ENCODE measurements at places on chromosomes 7 and 10.

GRCh38 chr7:114426824-114427223 lies 12.2 kb downstream of the FOXP2 start:
- no peak for DNase-seq

GRCh38 chr7:39554583-39555165 lies 11.5 kb upstream of the YAE1 start:
- no peak for DNase-seq

DNA sequence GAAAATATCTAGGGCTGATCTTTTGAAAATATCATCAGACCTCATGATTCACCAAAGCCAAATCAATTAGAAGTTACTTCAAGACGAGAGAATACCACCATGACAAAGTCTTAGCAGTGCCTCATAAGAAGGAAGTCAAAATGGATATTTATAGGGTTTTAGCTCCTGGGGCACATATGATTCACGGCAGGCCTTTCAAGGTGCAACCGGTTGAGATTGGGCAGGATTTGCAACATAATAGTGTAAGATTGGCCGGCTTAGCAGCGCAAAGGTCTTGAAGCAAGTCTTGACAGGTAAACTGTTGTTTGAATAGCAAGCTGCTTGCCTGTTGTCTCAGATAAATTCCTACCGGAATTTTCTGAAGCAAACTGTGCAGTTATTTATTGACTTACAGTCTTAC lies 17.5 kb downstream of the ADRB1 start:
- no peak for DNase-seq

GRCh38 chr7:105800849-105801534 lies 75.4 kb downstream of the ATXN7L1 start:
- DNase-seq: no peak

DNA sequence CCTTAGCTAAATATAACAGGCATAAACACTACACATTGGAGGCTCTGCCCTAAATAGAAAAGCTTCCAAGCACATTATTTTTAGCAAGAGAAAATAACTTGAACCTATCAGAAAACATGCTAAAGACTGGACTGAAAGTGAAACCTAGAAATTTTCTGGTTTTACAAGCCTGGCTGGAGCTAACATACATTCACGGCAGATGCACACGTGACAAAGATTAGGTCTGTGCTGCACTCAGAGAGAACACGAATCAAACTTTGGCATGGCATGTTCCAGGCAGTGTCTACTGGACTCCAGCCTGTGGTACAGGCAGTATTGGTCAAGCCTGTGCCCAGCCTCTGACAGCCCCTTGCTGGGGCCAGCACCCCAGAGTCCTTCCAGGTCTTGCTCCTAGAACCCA lies 94.1 kb upstream of the PCBD1 start:
- no peak for DNase-seq

- DNase-seq: no peak
Measured at GRCh38 chr7:28280516-28280915, 99.9 kb upstream of the JAZF1 start.

DNA sequence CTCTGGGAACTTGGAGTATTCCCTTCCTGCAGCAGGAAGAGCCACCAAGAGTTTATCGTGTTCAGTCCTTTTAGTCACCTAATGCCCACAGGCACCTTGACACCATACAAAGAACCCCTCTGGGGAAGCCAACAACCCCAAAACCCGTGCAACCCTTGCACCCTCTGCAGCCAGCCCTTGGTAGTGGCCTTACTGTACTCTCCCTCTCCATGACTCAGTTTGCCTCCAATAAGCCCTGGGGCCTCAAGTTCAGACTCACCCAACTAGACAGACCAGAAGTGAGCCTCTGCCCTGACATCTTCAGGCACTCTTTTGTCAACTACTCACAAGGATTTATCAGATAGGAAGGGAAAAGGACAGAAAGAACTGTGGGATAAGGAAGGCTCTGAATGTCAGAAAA lies 30.9 kb downstream of the KCNMA1 start:
- no peak for DNase-seq

DNA sequence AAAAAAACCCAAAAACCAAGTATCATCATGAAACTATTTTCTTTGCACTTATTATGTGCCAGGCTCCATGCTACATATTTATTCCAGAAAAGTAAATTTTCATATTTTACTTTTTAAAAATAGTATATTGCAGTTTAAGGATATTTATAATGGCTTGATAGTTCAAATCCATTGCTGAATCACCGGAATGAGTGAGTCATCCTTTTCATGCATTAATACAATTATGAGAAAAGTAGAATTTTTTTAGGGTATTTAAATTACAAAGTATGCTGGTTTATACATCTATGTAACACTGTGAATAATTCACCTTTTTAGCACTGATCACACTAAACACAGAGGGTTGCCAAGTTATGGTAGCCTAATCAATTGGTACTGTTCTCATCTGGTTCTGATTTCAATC lies 54.3 kb downstream of the SLC16A9 start:
- DNase-seq: no peak

DNA sequence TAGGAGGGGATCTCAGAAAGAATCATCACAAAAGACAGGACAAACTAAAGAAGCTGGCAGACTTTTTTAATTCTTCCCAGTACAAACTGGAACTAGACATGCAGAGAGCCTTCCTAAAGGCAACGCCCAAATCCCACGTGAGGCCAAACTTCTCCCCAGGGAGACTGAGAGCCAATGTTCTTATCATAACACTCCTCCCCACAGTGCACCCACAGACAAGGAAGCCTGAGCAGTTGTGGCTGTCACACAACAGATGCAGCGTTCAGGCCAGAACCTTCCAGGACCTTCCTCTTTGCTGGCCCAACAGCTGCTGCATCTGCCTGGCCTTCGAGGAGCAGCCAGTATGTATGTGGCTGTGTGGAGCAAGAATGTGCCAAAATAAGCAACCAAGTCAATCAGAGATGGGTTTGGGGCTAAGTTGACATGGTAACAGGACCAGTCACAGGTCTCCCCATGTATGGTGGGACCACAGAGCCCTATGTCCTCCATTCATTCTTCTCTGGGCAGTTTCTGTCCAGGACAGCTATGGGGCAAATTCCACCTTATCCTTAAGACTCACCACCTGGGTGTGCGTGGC lies 34.9 kb downstream of the SRPK2 start:
- DNase-seq: no peak

DNA sequence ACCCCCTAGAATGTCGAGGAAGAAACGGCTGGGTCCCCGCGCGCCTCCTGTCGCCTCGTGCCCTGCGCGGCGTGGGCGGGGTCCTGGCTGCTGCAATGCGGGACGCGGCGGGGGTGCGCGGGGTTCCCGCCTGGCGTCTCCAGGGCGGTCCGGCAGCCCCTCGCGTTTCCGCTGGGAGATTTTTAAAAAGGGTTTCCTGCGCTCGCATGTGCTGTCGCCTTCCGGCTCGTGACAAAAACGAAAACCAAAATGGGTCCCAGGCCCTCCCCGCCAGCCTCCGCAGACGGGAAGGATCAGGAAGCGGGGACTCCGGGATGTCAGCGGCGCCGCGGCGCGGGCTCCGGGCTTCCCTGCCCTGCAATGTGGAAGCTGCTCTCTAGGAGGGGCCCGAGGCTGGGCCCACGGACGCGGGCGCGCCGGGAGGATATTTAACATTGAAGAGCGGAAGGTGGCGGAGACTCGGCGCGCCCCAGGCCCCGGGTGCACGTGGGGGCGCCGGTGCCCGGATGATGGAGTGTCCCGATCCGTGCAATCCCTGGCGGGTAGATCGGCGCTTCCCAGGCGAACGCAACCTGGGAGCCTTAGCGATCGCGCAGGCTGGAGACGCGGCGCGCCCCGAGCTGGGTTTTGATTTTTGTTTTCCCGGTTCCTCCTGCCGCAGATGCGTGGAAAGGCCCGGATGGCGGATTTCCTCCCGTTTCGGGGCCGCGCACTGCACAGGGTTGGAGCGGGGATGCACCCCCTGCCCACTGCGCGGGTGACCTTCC lies 1.0 kb downstream of the PFKP start:
- DNase-seq: peak; percentile 25

DNA sequence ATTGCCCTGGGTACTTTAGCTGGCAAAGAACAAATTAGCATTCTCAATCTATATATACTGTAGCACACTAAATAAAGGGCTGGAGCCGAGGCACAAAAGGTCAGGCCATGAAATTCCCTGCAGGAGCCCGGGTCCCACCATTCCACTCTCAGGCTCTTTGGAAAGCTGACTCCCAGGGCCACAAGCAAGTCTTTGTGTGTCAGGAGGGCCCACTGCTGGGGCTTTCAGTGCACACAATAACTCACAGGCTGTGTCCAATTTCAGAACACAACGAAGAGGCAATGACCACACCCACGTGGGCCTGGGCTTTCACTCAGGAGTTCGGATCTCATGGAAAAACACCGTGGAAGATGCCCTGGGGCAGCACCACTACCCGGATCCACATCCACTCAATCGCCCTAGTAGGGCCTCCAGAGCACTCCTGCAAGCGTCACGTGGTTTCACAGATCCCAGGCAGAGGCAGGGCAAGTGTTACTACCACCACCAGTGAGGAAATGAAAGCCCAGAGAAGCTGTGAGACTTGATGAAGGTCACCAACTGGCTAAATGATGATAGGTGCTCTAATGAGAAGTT lies 60.3 kb downstream of the COBL start:
- no peak for DNase-seq

All from stimulated activated CD8-positive, alpha-beta memory T cell treated with anti-CD3 and anti-CD28 coated beads, Interleukin-2, amount 100 ng/mL, for 1 hour (primary cell).